ENCODE measurements at places on chromosomes 5 and 9.

GRCh38 chr5:93911609-93912008 lies 170.2 kb upstream of the POU5F2 start:
- DNase-seq: no peak

GRCh38 chr5:8060953-8061429 lies 192.0 kb downstream of the MTRR start:
- DNase-seq: no peak

DNA sequence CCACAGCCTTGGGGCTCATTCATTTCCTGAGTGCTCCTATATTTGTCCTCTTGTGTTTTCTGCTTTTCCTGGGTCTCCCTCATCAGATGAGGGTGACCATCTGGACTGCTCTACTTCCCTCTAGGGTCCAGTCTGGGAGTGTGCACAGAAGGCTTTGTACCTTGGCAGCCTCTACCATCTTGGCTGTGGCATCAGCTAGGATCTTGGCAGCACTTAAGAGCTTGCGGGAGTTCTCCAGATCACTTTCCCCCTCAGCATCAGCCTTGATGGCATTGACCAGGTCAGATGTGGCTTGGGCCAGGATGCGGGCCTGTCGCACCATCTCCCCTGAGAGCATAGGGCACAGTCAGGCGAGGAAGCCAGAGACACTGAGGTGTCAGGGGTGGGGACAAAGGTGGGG lies 15.8 kb downstream of the TLN1 start:
- DNase-seq: no peak

GRCh38 chr5:127705120-127705892 lies 2.1 kb downstream of the CCDC192 start:
- DNase-seq: no peak

DNA sequence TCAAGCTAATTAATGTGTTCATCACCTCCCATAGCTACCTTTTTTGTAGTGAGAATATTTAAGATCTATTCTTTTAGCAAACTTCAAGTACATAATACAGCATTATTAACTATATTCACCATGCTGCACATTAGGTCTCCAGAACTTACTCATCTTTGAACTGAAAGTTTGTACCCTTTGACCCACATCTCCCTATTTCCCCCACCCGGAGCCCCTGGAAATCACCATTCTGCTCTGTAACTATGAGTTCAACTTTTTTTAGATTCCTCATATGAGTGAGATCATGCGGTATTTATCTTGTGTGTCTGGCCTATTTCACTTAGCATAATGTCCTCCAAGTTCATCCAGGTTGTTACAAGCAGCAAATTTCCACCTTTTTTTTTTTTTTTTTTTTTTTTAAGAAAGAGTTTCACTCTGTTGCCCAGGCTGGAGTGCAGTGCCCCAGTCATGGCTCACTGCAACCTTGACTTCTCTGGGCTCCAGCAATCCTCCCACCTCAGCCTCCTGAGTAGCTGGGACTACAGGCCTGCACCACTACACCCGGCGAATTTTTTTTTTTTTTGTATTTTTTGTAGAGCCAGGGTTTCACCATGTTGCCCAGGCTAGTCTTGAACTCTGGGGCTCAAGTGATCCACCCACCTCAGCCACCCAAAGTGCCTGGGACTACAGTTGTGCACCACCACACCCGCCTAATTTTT lies 100.4 kb upstream of the SAP30L start:
- DNase-seq: no peak

- DNase-seq: no peak
Measured at GRCh38 chr5:116272281-116272941, 187.6 kb downstream of the COMMD10 start.

DNA sequence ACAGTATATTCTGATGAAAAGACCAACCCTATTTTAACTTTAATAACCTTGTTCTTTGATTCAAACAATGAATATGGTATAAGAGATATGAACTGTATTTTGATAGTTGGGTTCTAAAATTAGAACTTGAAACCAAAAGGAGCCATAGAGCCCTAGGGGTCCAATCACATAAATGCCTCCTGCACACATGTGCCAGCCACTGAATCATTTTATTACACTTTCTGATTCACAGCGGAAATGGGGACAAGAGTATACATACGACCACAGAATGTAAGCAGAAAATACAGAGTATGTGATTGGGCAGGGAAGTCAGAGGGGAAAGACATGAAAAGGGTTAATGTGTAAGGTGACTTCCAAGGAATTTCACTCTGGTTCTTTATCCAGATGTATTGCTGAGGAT lies 1000.2 kb downstream of the NR2F1-AS1 start:
- DNase-seq: no peak

DNA sequence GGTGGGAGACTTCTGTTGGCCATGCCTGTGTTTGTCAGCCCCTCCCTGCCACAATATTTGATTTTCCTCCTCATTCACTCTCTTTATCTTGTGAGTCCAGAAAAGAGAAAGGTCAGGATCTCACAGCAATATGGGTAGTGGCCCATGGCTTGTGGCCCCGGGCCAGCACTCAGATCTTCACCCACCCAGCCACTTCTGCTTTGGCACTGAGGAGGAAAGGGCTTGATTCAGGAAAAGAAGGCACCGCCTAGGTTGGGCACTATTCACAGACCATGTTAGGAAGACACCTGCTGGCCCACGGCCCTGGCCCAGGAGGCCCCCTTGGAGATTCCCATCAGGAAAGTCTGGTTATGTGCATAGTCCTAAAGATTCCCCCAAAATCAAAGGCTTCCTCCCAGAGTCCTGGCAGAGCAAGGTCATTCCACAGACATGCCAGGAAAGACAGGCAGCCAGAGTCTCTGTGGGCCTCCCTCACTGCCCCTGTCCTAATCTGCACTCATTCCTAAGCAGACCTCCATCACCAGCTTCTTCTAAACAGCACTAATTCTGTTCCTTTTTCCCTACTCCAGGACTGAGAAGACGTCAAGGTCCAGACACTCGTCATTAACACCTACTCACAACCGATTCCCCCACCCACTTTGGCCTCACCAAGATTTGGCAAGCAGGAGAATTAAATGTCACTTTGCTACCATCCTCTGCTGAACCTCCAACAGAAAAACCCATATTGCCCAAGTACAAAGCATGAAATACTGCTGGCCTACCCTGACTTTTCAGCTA lies 179.3 kb downstream of the DEPDC1B start:
- DNase-seq: no peak

DNA sequence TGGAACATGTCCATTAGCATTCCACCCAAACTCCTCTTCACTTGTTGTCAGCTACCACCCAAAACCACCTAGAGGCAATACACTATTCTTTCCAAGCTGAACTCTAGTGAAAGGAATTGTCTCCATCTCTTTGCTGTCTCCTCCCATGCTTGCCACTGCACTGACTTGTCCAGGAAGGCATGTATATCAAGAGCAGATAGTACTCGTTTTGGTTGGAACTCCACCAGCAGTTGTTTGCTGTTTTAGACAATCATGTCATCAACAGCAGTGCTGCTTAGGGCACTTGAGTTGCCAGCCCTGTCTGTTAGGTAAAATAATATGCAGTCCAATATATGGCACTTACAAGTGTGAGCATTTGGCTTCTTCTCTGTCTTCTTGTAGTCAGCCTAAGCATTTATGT lies 80.0 kb upstream of the SAP30L start:
- no peak for DNase-seq

GRCh38 chr5:143921525-143922311 lies 109.8 kb downstream of the HMHB1 start:
- DNase-seq: no peak

DNA sequence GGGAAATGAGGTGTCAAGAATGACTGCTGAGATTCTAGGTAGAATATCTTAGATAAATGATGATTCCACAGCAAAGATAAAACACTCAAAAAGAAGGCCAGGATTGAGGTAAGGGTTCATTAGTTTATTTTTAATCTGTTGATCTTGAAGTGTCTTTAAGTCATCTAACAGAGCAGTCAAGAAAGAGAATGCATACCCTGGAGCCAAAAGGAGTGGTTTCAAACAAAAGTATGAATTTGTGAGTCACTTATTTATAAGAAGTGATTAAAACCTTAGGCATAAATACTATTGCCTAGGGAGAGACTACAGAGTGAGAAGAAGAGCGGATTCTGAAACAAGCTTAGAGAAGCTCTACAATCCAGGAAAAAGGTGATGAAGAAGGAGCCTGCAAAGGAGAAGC lies 541.0 kb downstream of the DTWD2 start:
- DNase-seq: no peak

DNA sequence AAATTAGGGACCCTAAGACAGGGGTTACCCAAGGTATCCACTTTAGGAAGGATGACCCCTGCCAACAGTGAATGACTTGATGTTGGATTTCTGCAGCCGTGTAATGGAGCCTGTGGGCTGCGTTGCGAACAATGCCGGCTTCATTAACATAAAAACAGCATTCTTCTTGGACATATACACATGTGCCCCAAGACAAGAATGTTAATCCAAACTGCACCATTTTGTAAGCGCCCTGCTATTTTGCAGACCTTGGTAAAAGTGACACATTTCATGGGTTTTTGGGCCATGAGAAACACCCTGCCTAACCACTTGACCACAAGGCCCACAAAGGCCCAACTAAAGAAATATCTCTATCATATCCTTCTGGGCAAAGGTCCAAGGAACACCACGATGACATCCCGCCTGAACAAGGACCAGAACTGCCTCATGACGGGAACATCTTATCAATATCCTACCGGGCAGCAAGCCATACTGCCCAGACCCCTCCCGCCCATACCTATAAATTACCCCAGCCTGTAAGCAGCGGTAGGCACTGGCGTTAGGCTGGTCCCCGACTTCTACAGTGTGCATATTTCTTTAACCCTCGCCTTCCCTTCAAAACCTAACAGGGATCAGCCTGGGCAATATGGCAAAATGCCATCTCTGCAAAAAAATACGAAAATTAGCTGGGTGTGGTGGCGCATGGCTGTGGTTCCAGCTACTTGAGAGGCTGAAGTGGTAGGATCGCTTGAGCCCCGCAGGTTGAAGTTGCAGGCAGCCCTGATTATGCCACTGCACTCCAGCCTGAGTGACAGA lies 9.7 kb upstream of the PDCD1LG2 start:
- DNase-seq: no peak

DNA sequence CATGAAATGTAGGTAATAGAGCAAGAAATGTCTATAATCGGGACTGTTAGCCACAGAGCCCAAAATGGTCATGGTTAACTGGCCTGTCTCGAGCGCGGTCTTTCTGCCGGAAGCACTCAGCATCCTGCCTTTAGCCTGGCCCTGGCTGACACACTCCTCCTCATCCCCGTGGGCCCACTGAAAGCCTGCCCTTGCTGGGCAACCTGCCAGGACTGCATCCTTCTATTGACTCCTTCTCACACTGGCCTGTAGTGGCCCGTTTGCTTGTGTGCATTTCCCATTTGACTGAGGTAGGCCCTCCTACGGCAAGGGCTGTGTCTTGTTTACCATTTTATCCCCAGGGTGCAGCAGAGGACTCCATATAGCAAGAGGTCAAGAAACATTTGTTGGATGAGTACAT lies 215.7 kb downstream of the ATPSCKMT start:
- no peak for DNase-seq

- DNase-seq: no peak
Measured at GRCh38 chr9:105496826-105497225, 49.0 kb downstream of the FSD1L start.

GRCh38 chr9:79185866-79186265 lies 385.9 kb upstream of the TLE4 start:
- DNase-seq: no peak

DNA sequence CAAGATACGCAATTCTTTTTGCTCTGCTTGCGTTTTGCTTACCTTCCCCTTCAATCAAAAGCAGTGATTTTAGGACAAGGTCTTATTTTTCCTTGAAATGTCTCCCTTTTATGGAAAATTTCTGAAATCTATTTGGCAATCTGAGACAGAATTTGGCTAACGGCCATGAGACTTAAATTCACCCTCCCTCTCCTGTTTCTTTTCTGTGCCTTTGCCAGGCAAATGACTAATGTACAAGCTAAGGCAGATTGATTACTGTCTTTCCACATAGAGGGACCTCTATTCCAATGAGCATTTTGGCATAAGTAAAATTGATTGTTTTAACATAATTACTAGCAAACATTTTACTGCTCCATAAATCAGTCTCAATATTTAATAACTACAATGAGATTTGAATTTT lies 31.7 kb downstream of the FAM81B start:
- DNase-seq: no peak

DNA sequence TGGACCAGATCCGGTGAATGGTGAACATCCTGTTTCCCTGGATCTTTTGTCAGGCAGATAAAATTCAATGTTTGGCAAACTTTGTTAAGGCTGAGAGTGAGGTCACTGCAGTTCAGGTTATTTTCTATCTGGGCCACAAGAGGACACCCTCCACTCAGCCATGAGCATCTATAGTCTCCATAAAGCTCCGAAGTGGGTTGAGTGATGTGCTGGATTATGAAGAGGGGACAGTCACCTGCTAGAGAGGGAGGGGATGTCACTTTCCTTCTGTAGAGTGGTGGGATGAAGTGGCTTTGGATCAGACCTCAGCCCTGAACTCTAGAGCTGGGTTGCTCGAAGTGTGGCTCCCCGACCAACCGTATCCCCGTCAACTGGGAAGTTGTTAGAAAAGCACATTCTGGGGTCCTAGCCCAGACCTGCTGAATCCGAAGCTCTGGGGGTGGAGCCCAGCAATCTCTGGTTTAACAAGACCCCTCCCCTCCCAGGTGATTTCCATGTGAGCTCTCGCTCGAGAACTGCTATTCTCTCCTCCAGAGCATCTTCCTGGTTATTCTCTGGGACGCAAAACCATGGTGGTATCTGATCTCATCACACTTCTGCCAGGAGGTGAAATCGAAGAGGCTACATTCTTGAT lies 31.8 kb upstream of the FGF1 start:
- peak; percentile 46 for DNase-seq

DNA sequence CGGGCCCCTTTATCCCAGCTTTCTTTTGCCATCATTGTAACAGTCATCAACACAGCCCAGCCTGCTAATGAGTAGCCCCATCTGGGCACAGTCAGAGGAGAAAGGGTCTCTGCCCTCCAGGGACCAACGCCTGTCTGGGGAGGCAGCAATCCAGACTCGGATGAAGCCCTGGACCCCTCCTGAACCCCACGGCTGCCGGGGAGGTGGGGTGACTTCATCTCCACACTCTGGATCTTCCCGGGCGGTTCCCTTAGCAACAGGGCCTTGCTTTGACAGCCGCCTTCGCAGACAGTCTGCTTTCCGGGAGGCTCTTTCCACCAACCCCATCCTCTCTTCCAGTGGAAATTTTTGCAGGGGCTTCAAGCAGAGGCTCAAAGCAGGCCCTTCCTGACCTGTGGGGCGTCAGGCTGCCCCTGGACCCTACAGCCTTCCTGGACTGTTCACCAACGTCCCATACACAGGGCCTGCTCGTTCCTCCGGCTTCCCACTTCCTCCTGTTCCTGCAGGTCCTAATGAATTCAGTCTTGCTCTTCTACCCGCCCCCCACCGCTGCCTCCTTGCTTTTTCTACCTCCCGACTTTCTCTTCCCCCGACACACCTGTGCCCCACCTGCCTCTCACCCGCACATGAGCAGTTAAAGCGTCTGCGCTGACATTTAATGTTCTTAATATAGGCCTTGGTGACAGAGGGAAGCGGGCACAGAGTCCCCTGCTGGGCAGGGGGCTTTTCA lies 161.7 kb upstream of the MVB12B start:
- no peak for DNase-seq

GRCh38 chr5:61333321-61333953 lies 1.4 kb downstream of the ZSWIM6 start:
- peak; percentile 38 for DNase-seq

GRCh38 chr5:4781299-4781698 lies 358.8 kb upstream of the ADAMTS16 start:
- DNase-seq: no peak

GRCh38 chr9:98908897-98909634 lies 34.6 kb upstream of the COL15A1 start:
- DNase-seq: no peak
